ENCODE measurements at places on chromosomes 16 and 17. TPM values are rescaled to one million over a fixed set of nuclear protein-coding genes. Genes with fewer than 3 reads are reported as not detected.

C16orf54 gene
- not detected for total RNA-seq

LGALS9B gene
- not detected for total RNA-seq

KCNJ18 gene
- total RNA-seq, result not detected

KRT28 gene
- total RNA-seq, result not detected

MED13 gene
- total RNA-seq, result 27.0 TPM

KRTAP2-2 gene
- not detected for total RNA-seq

KRT222 gene
- 0.51 TPM for total RNA-seq

CACNA1H gene
- total RNA-seq, result 17.4 TPM

FADS6 gene
- total RNA-seq, result 0.03 TPM

MILR1 gene
- total RNA-seq, result 1.6 TPM

All from A549 treated with dexamethasone at 1 μM for 4 hours (cell line).